Hematopoietic multipotent progenitor cell treated with erythropoietin and hydrocortisone succinate and interleukin-3 and kit ligand, for 15 days (in vitro differentiated cells): ENCODE measurements at places on chromosomes 7 and 10.

GRCh38 chr7:3486841-3487240 is 185.8 kb downstream of the SDK1 start:
- no peak for DNase-seq

- peak; percentile 34 for DNase-seq
Observed at GRCh38 chr7:99379043-99379577, 4.6 kb downstream of the ARPC1B start.

DNA sequence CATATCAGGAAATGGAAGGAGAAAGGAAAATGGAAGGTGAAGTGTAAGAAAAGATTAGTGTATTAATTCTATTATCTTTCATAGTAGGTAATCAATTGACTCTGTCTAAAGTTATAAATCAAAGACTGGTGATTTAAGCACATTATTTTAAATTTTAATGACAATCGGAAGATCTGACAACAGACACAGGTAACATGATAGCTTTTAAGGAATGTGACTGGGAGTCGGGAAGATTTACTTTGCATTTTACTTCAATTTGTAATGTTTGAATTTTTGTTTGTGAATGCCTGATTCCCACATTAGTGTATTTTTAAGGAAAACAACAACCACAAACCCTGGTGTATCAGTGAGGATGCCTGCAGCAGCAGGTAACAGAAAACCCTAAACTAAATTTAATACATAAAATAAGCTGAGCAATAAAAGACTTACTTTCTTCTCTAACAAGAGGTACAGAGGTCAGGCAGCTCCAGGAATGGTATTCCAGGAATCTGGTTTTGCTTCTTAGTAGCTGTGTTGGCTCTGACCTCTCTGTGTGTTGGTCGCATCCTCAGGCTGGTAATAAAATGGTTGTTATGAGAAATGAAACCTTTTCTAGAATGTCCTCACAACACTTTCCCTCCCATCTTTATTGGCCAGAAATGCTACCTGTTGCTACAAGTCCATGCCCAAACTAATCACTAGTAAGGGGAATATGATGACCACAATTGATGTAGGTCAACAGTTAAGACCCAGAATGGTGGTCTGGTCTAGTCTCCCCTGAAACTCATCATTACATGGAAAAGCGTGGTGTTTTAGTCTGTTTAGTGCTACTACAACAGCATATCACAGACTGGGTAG is 12.2 kb downstream of the DNAJB9 start:
- no peak for DNase-seq

GRCh38 chr7:44936322-44936721 is 42.5 kb downstream of the MYO1G start:
- no peak for DNase-seq

- DNase-seq: no peak
Observed at GRCh38 chr10:132572545-132572937, 35.0 kb downstream of the INPP5A start.

DNA sequence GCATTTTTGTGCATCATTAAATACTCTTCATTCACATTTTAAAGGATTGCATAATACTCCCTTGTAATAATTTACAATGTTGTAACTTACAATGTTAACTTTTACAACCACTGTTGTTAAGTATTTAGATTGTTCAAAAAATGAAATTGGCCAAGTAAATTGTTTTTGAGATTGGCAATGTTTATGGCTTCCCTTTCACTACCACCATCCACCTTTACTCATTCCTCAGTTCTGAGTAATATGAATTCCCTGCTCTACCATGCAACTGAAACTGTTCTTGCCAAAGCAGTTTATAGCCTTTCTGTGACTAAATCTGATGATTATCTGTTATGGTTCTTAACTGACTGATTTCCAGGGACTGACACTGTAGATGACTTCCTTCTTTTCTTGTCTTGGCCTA is 80.5 kb upstream of the TMEM106B start:
- no peak for DNase-seq

GRCh38 chr7:156545979-156546378 is 94.6 kb upstream of the RNF32 start:
- DNase-seq: no peak

GRCh38 chr7:66952343-66953043 is 31.5 kb downstream of the TMEM248 start:
- no peak for DNase-seq

- no peak for DNase-seq
Observed at GRCh38 chr7:32888505-32888904, 3.1 kb downstream of the KBTBD2 start.

- DNase-seq: no peak
Observed at GRCh38 chr7:47622946-47623640, 41.2 kb upstream of the TNS3 start.

DNA sequence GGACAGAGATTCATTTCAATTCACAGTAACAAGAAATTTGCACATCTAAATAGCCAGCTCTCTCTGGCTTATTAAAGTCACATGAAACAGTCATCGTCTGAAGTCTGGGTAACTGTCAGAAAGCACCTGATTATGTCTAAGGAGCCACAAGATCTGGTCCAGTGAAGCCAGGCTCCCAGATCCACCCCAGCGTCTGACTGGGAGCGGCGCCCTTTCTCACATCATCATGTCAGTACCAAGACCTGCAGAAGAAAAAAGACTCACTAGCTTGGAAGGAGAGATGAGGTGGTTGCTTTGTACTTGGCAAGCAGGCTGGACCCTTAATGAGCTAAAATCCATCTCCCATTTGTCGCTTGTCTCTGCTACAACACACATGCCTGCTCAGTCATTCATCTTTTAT is 58.4 kb downstream of the VOPP1 start:
- no peak for DNase-seq
